Activated naive CD4-positive, alpha-beta T cell treated with anti-CD3 and anti-CD28 coated beads, Interleukin-2, amount 50 U/mL, for 16 hours (primary cell): ENCODE measurements at places on chromosomes 3 and 15.

DNA sequence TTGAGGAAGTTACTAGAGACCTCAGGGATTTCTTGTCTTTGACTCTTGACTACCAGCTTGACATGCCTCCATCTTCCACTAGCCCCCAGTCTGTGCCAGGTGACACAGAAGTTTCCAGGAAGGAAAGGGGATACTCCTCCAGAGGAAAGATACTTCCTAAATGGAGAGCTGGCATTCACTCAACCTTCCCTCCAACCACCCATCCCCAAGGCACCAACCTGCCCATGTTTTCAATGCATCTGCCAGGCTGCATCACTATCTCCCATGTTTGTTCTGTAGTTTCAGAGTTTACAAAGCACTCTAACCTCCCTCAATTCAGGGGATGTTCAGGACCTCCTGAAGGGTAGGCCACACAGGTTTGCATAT lies 198.4 kb upstream of the LPP start:
- no peak for DNase-seq

DNA sequence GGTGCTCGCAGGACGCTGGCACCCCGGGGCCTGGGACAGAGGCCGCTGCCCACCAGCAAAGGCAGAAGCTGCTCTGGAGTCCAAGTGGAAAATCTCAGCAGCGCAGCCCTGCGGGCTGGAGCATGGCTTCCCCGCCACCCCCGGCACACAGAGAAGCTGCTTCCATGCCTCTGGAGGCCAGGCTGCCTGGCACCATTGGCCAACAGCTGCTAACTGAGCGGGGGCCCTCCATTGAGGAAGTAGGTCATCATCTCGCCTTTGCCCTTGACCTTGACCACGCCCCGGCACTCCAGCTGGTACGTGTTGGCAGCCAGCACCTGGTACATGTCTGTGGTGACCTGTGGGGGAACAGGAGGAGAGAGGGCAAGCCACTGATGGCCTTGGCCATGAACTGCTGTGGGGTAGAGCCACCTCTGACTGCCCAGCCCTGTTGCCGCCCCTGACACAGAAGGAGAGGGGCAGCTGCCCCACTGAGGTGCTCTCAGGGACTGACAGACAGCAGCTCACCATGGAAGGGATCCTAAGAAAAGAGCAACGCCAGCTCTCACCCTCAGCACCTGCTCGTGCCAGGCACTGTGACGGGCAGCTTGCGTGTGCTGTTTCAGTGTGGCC lies 82.8 kb downstream of the SEC22A start:
- no peak for DNase-seq

DNA sequence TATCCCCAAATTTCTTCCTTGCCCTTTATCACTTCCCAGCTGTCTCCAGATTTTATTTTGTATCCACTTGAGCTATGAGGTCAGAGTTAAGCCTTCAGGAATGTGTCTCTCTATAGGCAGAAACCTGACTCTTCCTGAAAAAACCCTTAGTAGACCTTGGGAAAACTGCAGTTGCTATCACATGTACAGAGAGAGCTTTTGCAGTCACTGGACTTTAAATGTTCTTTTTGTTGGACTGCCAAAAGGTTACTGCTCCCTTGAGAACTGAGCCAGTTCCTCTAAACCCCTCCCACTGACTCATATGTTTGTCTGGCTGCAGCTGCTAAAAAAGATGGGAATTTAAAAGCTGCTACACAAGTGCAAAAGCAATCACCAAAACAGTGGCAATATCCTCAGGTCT lies 169.1 kb upstream of the CCDC54 start:
- DNase-seq = no peak

DNA sequence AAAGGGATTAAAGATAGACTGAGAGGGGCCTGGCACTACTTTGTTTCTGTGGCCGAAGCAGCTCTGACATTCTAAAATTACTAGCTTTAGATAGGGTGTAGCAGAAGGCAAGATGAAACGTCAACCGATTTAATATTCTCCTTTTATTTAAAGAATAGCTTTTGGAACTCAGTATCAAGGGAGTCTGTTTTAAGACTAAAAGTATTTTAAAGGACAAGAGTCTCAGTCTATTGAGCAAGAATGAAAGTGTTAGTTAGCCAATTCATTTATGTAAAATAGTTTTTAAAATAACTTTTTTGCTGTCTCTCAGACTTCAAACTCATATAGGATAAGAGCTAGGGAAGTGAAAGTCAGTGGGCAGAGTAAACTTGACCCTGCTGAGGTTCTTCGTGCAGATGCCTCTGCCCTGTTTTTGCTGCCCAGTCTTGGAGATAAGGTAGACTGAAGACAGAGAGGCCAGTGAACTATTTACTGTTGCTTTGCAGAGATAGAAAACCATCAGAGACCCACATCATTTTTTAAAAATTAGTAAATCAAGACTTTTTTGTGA lies 1090.9 kb downstream of the ROBO2 start:
- no peak for DNase-seq

- DNase-seq = no peak
Observed at GRCh38 chr3:141262308-141262705, 30.7 kb downstream of the PXYLP1 start.

DNA sequence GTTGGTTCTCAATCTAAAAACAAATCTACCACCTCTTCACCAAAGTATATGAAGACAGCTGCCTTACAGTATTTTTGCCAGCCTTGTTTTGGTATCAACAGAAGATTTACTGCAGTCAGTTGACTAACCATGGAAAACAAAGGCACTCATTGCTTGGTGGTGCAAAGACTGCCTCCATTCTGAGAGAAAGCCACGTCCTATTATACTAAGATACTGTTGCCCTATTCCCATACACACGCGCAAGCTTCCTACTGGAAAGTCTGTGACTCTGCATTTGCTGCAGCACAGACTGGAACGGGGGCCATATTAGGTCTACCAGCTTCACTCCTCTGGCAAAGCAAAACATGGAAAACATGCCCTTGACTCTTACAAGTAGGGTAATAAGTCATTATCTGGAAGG lies 18.0 kb downstream of the MTMR10 start:
- DNase-seq = no peak

GRCh38 chr15:94700211-94700610 lies 468.9 kb downstream of the MCTP2 start:
- DNase-seq = no peak

DNA sequence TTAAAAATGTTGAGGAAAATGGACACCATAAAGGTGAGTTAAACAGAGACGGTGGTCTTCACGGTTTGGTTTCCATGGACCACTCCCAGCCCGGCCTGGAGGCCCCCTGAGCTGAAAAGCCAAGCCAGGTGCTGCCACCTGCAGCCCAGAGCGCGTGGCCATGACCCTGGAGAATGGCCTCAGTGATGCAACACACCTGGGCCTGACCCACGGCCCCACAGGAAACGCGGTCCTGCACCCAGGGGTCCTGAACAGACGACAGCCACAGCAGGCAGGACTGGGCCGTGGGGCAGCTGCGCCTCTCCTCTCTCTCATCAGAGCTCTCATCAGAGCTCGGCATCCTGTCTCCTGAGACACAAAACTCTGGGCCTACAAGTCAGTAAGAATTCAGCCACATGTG lies 64.1 kb downstream of the NIPA2 start:
- DNase-seq = no peak

DNA sequence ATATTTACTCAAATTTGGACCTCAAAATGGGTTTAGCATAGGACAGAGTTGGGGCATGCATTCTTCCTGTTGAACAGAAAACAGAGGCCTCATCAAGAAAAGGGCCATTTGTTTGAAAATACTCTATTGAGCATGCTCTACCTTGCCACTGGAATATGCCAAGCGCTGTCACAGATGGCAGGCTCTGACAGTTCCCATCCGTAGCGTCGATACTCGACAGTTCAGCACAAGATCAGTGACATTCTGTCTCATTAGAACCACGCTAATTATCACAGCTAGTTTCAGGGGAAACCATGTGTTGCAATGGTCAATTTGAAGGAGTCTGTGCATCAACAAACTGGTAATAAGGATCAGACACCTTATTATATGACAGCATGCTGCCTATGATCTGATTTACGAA lies 54.5 kb downstream of the SATB1 start:
- no peak for DNase-seq

GRCh38 chr3:22244761-22245521 lies 493.9 kb upstream of the ZNF385D start:
- no peak for DNase-seq

DNA sequence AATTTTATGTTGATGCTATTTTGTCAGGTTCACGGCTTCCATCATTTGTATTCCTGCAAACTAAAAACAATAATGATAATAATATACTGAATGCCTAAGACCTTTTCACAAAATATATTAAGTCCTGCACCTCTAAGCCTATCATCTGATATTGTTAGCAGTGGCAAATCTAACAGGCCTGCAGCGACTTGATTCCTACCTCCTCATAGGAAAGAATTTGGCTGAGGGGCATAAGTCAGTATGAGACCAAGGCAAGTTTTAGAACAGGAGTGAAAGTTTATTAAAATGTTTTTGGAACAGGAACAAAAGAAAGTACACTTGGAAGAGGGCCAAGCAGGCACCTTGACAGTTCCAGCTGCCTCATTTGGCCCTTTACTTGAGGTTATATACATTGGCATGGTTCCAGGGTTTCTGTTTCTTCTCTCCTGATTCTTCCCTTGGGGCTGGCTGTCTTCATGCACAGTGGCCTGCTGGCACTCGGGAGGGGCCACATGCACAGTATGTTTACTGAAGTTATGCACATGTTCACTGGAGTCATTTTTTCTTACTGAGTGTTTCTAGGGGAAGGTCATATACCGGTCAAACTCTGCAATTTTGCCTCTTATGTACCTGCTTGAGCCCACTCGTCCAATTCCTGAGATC lies 418.1 kb downstream of the EPHA6 start:
- no peak for DNase-seq

- DNase-seq = no peak
Observed at GRCh38 chr15:99390667-99391066, 139.4 kb downstream of the LRRC28 start.

- no peak for DNase-seq
Observed at GRCh38 chr15:85760531-85761371, 34.0 kb downstream of the KLHL25 start.
